ENCODE measurements at places on chromosomes 3 and 15. TPM values are rescaled to one million over a fixed set of nuclear protein-coding genes. Genes with fewer than 3 reads are reported as not detected.

DNA sequence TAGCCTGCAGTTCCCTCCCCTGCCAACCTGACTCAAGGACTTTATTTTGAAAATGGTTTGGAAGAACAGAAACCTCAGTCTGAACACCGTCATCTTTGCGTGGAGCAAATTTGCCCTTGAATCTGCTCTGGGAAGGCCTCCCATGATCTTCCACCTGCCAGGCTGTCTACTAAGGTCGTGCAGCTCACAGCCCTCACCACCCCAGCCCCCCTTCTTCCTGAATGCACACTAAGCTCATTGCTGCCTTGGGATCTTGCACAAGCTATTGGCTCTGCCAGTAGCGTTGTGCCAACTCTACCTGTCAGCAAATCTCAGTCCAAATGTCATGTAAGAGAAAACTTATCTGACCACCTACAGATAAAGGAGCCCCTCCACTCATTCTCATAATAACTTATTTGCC lies 141.5 kb downstream of the USP13 start:
- H3K27me3 ChIP-seq = no peaks in the 10 kb centered on the region
- H3K4me3 ChIP-seq = no peak overlapping the region
- no peaks in the 10 kb centered on the region for H3K4me1 ChIP-seq
- no peaks in the 10 kb centered on the region for H3K36me3 ChIP-seq

DNA sequence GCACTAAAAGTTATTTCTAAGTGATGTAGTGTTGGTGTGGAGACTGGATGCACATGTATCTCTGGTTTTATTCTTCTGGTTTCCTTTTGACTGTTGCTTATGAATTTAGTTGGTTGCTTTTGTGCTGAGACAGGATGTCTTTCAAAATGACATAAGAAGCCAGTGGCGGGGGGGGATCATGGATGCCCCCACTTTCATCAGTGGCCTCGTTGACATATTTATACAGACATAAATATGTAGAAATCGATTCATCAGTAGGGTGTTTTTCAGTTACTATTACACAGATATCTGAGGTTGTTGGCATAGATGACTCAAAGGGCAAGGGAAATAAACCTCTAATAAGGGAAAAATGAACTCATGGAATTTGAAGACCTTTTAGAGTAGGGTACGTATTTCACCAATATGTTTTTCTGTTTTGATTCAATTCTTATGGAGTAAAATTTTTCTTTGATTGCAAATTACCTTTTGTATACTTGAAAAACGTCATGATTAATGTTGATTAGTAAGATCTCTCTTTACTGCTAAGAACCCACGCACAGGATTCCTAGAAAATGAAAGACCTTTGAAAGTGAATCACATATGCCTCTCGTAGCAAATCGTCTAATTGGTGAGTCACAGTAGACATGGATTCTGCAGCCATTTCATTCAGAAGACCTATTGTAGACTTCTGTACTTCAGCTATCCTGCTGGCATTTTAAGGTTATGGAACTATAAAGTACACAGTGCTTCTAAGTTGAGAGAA lies 97.4 kb upstream of the RBMS3 start:
- H3K27ac ChIP-seq = 0 out of 2 replicates have a peak overlapping the region, but pooled peaks have one; percentile 29
- peak; percentile 93 for DNase-seq
- H3K4me3 ChIP-seq = no peak overlapping the region

- H3K36me3 ChIP-seq = no peaks in the 10 kb centered on the region
- no peak overlapping the region for H3K4me3 ChIP-seq
- DNase-seq = peak; percentile 97
- no peaks in the 10 kb centered on the region for H3K27me3 ChIP-seq
Measured at GRCh38 chr3:159458010-159458409, 530.6 kb upstream of the IL12A start.

SEMA3B gene
- 4.3 TPM for total RNA-seq

- no peaks in the 10 kb centered on the region for H3K27me3 ChIP-seq
- H3K27ac ChIP-seq = no peak overlapping the region
- no peak for DNase-seq
Measured at GRCh38 chr3:100120012-100120411, 5.7 kb upstream of the FILIP1L start.

DNA sequence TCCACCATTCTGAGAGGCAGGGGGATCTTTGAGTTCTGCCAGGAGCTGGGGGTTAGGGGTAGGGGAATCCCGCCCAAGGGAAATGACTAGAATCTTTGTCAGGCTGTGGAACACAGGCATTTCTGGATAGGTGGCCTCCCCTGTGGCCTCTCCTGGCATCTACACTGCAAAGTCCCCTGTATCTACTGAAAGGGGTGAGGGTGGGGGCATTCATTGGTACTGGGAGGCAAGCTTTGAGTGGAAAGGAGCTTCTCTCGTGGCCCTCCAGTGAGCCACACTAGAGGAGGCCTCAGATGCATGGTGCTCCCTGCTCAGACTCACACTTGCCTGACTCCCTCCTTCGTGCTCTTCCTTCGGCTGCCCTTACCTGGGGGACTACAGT lies 59.9 kb downstream of the CCNL1 start:
- H3K27ac ChIP-seq = no peak overlapping the region
- H3K4me1 ChIP-seq = peaks cover 27% of the 10 kb centered on the region
- H3K27me3 ChIP-seq = no peaks in the 10 kb centered on the region
- no peak overlapping the region for H3K4me3 ChIP-seq

- H3K4me1 ChIP-seq = no peaks in the 10 kb centered on the region
- H3K27me3 ChIP-seq = no peaks in the 10 kb centered on the region
- no peaks in the 10 kb centered on the region for H3K36me3 ChIP-seq
- H3K27ac ChIP-seq = no peak overlapping the region
- H3K4me3 ChIP-seq = no peak overlapping the region
- DNase-seq = no peak
Measured at GRCh38 chr15:93835344-93835743, 396.0 kb upstream of the MCTP2 start.

DNA sequence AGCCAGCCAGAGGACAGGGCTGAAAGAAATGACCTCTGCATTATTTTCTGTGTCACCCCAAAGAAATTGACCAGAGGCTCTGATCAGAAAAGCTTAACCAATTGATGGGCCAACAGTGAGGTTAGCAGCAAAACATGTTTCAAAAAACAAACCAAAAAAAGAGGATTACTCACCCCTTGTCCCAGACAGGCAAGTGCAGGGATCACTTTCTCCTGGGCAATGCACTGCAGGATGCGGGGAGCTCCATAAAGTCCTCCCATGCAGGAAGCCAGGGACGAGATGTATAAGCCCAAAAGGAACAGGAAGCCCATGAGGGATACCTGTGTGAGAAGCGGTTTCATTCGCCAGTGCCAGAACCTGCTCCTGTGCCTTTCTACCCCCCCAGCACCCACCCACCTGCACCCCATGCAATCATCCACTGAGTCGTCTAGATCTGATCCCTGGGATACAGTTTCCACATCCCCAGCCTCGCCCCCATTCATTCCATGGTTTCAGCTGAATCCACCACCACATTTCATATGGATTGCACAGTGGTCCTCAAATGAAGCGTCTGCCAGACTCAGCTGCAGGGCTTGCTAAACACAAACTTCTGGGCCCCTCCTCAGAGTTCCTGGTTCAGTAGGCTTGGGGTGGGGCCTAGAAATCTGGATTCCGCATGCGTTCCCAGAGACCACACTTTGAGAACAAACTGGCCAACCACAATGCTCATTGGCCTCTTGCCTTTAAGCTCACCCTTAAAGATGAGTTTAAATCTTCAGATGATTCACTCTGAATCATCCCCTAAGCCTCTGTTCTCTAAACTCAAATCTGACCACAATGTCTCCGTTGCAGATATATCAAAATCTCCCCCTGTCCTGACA lies 54.4 kb upstream of the HEG1 start:
- peak overlapping the region; percentile 76 for H3K27ac ChIP-seq
- DNase-seq = peak; percentile 98
- no peaks in the 10 kb centered on the region for H3K27me3 ChIP-seq
- peaks cover 37% of the 10 kb centered on the region for H3K4me1 ChIP-seq
- no peaks in the 10 kb centered on the region for H3K36me3 ChIP-seq

GRCh38 chr15:66573719-66574595 lies 8.2 kb upstream of the LCTL start:
- H3K36me3 ChIP-seq = no peaks in the 10 kb centered on the region
- DNase-seq = peak; percentile 89
- H3K27ac ChIP-seq = peak overlapping the region; percentile 9

CLDN16 gene
- total RNA-seq = under 0.01 TPM

DNA sequence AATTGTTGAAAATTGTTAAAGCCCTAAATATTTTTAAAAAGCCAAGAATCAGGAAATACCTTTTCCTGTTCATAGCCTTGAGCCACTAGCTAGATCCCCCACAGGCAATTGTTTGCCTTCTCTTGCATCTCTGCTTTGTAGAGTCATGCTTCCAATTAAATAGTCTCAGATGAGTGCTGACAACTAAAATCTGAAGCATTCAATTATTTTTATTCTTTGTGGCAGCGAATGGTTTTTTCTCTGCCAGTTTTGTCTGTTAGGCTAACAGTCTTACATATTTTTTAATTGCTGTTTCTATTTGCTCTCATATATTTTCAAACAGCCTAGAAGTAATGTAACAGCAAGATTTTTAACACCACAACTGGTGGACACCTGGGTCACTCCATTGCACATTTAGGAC lies 277.1 kb upstream of the GBE1 start:
- no peak overlapping the region for H3K27ac ChIP-seq
- no peak for DNase-seq
- no peaks in the 10 kb centered on the region for H3K27me3 ChIP-seq
- H3K36me3 ChIP-seq = no peaks in the 10 kb centered on the region
- no peak overlapping the region for H3K4me3 ChIP-seq

PIF1 gene
- 5.3 TPM for total RNA-seq

DNA sequence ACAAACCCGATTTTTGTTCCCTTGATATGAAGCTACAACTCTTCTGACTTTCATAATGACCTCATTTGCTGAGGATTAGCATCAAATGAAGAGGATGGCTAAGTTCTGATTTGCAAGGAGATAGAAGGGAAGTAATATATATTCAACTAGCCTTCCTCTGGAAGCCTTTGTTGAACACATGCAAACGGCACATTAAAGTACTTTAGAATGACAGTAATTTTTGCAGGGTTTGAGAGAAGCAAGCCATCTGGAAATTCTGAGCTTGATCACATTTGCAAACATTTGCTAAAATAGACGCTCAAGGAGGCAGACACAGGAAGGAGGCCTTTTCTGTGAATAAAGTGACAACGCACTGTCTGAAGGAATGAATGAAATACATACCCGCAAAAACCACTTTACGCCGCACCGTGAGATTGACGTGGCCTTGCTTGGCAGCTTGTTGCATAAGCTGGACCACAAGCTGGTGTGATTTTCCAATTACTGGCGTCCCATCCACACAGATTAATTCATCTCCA lies 657.2 kb downstream of the MAGI1 start:
- no peak overlapping the region for H3K4me3 ChIP-seq
- no peaks in the 10 kb centered on the region for H3K4me1 ChIP-seq
- H3K27me3 ChIP-seq = no peaks in the 10 kb centered on the region
- peaks cover 13% of the 10 kb centered on the region for H3K36me3 ChIP-seq

- H3K4me1 ChIP-seq = no peaks in the 10 kb centered on the region
- H3K36me3 ChIP-seq = no peaks in the 10 kb centered on the region
- no peak overlapping the region for H3K4me3 ChIP-seq
- H3K27ac ChIP-seq = no peak overlapping the region
Measured at GRCh38 chr3:15536856-15537255, 15.3 kb upstream of the COLQ start.

TMEM40 gene
- not detected for total RNA-seq

DNA sequence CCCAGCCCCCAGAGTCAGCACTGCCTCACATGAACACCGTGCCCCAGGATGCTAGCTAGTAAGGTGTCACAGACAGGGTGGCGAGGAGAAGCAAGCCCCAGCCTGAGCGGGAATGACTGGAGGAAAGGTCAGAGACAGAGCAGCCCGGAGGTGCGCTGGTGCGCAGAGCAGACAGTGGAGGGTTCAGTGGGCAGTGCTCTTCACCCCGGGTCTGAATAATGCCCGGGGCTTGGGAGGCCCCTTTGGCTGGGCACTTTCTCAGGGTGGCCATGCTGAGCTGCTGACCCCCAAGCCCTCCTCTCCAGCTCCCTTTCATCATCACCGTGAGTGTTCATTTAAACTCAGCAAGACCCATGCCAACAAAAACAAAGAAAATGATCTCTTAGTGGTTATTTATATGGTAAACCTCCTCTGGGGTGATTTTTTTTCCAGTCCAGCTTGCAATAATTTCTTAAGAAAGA lies 110.8 kb downstream of the VGLL4 start:
- peak; percentile 79 for DNase-seq
- H3K36me3 ChIP-seq = no peaks in the 10 kb centered on the region
- H3K27ac ChIP-seq = peak overlapping the region; percentile 34
- no peak overlapping the region for H3K4me3 ChIP-seq
- H3K4me1 ChIP-seq = peaks cover 26% of the 10 kb centered on the region

- H3K27me3 ChIP-seq = peaks cover 6% of the 10 kb centered on the region
- no peak for DNase-seq
- H3K4me1 ChIP-seq = no peaks in the 10 kb centered on the region
- H3K36me3 ChIP-seq = no peaks in the 10 kb centered on the region
Measured at GRCh38 chr3:43036621-43037423, 57.7 kb downstream of the GASK1A start.

GRCh38 chr15:37951999-37952398 lies 17.6 kb downstream of the TMCO5A start:
- no peak for DNase-seq
- peaks cover 29% of the 10 kb centered on the region for H3K27me3 ChIP-seq
- no peak overlapping the region for H3K27ac ChIP-seq
- H3K4me1 ChIP-seq = no peaks in the 10 kb centered on the region
- H3K36me3 ChIP-seq = no peaks in the 10 kb centered on the region

DNA sequence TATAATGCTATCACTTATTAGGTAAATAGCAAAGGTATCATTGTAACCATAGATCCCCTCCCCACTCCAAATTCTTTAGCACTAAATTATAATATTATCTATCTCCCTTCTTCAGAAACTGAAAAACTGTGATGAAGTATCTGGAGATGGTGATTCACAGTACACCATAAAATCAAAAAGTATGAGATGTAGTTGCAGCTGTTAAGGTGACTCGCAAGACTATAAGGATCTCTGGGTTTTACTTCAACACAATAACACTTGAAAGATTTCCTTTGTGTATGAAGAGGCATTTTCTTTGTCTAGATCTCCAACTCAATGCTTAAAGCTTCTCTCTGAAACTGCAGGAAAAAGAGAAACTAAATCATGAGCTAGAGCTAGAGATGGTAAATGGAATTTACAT lies 46.9 kb downstream of the IFT57 start:
- no peak overlapping the region for H3K4me3 ChIP-seq
- H3K27ac ChIP-seq = no peak overlapping the region
- peaks cover 8% of the 10 kb centered on the region for H3K4me1 ChIP-seq
- peak; percentile 78 for DNase-seq
- no peaks in the 10 kb centered on the region for H3K27me3 ChIP-seq

DNA sequence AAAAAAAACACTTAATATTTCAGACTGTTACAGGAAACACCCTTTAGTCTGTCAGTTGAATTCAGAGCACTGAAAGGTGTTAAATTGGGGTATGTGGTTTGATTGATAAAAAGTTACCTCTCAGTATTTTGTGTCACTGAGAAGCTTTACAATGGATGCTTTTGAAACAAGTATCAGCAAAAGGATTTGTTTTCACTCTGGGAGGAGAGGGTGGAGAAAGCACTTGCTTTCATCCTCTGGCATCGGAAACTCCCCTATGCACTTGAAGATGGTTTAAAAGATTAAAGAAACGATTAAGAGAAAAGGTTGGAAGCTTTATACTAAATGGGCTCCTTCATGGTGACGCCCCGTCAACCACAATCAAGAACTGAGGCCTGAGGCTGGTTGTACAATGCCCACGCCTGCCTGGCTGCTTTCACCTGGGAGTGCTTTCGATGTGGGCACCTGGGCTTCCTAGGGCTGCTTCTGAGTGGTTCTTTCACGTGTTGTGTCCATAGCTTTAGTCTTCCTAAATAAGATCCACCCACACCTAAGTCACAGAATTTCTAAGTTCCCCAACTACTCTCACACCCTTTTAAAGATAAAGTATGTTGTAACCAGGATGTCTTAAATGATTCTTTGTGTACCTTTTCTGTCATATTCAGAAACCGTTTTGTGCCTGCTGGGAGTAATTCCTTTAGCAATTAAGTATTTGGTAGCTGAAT lies 17.9 kb downstream of the TMEM43 start:
- H3K4me1 ChIP-seq = peaks cover 29% of the 10 kb centered on the region
- H3K27ac ChIP-seq = peak overlapping the region; percentile 91
- H3K27me3 ChIP-seq = no peaks in the 10 kb centered on the region
- no peak overlapping the region for H3K4me3 ChIP-seq
- DNase-seq = no peak

All from IMR-90 (cell line).